ENCODE measurements at places on chromosomes 5 and 9.

DNA sequence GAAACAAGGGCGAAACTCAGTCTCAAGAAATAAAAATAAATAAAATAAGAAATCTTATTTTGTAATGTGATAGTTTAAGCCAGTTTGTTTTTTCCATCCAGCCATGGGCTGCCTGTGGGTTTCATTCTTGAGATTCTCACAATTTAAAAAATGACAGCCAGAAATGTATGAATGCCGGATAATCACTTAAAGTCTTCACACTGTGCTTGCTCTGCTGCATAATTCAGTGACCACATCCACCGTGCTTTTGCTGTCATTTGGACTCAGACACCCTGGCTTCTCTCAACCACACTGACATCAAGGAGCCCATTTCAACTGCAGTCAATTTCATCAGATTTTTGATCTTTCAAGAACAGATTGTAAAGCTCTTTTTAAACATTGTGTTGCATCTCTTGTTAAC, 61.0 kb upstream of the DAPK1 start:
- peak; percentile 81 for DNase-seq

DNA sequence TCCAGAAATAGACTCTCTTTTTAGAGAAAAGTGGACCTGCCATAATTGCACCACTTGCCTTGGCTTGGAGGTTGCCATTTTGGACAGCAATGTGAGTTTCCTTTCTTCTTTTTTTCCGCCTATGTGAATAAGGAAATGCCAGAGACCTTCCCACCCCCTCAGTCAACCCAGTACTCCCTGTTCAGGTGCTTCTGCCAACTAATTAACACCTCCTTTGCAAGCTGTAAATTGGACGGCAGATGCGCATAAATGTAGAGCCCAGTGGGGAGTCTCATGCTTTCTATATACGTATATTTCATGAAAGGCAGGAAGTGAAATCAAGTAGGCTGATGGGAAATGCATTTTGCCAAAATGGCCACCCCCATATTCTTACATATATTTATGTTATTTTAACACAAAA, 269.8 kb upstream of the RFX3 start:
- DNase-seq = no peak

DNA sequence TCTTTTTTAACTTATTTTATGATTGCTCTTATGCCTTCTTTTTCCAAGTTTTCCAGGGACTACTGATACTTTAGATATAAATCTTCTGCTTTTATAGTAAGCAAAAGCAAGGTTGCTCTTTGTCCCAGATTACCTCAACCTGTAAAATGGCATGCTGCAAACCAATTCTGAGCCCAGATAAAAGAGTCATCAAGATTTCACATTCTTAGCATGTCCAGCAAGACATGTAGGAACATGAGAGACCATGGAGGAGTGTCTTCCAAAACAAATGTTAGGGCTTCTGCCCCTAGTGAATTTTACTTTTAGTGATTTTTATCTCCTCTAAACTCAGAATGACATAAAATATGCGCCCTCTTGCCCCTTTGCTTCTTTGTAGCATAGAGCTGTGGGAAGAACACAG, 7.0 kb upstream of the CDC20B start:
- DNase-seq = no peak

DNA sequence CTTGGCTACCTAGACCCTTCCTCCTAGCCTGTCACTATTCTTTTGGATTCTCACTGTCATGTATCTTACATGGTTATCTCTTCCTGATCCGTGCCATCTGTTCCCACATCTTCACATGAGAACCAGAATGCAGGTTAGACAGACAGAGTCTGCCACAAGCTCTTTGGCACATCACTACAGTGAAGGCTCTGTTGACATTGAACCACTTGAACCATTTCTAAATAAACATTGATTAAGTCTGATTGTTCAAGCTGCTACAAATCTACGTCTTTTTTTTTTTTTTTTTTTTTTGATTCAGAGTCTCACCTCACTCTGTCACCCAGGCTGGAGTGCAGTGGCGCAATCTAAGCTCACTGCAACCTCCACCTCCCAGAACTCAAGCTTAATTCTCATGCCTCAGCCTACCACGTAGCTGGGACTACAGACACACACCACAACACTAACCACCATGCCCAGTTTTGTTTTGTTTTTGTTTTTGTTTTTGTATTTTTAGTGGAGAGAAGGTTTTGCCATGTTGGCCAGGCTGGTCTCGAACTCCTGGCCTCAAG, 85.1 kb upstream of the LRRTM2 start:
- DNase-seq = no peak

- DNase-seq = no peak
Observed at GRCh38 chr5:4720831-4721230, 419.3 kb upstream of the ADAMTS16 start.

DNA sequence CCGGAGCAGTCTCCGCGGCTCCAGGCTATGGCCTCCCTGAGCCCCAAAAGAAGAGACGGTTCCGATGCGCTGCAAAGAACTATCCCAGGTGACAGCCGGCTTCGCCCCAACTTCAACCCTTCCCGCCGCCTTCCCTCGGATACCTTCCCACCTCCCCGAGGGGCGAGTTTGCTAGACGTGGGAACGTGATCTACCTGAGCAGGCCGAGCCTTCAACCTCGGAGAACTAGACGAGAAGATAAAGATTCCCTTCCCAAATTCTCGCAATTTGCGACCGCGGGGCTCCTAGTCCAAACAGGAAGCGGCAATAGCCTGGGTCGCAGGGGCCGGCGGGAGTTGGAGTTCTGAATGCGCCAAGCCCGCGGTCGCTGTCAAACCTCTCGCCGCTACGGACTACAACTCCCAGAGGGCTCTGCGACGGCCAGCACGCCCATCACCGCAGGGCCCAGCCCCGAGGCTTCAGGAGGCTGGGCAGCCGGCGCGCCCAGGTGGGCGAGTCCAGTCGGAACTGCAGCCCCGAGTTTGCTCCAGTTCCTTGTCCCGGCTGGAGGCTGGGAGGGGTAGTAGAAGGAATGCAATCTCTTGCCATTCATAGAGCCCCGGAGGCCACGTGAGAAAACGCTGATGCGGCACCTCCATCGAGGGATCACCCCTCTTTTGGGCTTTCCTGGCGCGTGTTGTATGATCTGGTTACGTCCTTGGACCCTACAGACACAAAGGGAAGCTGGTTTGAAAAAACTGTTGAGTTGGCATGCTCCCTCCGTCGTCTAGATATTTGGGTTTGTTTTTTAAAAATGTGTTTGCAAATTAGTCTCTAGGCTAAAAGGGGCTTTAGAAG, at the start of gene SLC38A9:
Gene SLC38A9, minus strand, starts transcription at position 302 of the 837 bp plus-strand sequence. CDS start 14,366 bp downstream, outside the sequence.
- DNase-seq = peak; percentile 89

All from amniotic epithelial cell (primary cell).